ENCODE measurements at places on chromosomes 11 and 22. TPM values are rescaled to one million over a fixed set of nuclear protein-coding genes. Genes with fewer than 3 reads are reported as not detected.

CBLIF gene
- not detected for total RNA-seq

YAP1 gene
- total RNA-seq: 203 TPM

SCN3B gene
- total RNA-seq: 0.03 TPM

HMOX1 gene
- 169 TPM for total RNA-seq

MS4A3 gene
- total RNA-seq: not detected

IGSF22 gene
- total RNA-seq: not detected
